ENCODE measurements at places on chromosomes 7 and 10. TPM values are rescaled to one million over a fixed set of nuclear protein-coding genes. Genes with fewer than 3 reads are reported as not detected.

TET1 gene
- 3.1 TPM for total RNA-seq

ELOVL3 gene
- total RNA-seq, result not detected

DNA sequence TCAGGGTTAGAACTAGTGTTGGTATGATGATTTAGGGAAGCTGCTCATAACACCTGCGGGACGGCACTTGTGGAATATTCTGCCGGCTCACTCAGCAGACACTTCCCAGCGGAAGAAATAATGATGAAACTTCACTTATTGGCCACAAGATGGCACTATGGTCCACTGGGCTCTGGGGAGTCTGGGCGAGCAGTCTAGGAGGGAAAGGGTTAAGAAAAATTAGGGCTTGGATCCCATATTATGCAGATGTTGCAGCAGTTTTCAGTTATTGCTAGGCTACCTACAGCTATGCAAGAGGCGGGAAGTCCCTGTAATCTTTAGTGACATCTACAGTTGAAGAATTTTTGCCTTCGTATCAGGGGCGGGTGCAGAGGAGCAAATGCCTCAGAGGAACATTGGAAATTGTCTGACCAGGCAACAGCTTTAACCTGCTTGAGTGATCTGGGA is 238.7 kb upstream of the PRSS58 start:
- DNase-seq, result no peak

GRCh38 chr10:62992145-62992721 is 140.9 kb upstream of the NRBF2 start:
- DNase-seq, result no peak

GRCh38 chr7:107032720-107033438 is 11.6 kb upstream of the PRKAR2B start:
- DNase-seq, result no peak

GRCh38 chr7:41627645-41628298 is 75.1 kb downstream of the INHBA start:
- DNase-seq, result no peak

ANKRD2 gene
- 2.3 TPM for total RNA-seq

COBL gene
- 87.3 TPM for total RNA-seq

VPS37D gene
- 13.5 TPM for total RNA-seq

DNA sequence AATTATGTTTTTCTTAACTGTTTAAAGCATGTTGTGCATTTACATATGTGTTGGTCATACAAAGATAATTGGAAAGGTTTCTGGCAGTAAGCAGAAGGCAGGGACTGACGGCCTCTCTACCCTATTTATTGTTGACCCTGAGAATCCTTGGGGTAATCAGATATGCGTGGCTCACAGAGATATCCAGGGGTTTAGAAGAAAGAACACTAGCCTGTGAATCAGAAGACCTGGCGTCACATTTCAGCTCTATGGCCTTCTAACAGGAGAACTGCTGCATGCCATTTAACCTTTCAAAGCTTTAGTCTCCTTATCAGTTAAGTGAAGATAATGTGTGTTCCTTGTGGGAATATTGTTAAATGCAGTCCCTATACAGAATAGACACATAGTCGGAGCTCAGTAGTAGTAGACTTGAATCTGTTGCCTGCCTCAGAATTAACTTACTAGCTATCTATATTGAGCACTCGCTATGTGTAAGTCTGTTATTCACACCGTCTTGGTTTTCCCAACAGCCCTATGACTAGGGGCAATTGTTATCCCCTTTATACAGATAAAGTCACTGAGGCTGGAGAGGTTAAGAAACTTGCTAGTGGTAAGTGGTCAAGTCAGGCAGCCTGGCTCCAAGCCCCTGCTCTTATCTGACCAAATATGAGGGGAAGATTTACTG is 129.6 kb upstream of the ANKRD1 start:
- DNase-seq, result no peak

GRCh38 chr7:24932815-24933214 is 47.2 kb downstream of the OSBPL3 start:
- DNase-seq, result no peak

- DNase-seq, result no peak
These were observed 785.2 kb downstream of the TYW1 start for GRCh38 chr7:67781841-67782240.

GRCh38 chr7:85018498-85018897 is 168.4 kb downstream of the SEMA3D start:
- no peak for DNase-seq

SUN3 gene
- not detected for total RNA-seq

DNA sequence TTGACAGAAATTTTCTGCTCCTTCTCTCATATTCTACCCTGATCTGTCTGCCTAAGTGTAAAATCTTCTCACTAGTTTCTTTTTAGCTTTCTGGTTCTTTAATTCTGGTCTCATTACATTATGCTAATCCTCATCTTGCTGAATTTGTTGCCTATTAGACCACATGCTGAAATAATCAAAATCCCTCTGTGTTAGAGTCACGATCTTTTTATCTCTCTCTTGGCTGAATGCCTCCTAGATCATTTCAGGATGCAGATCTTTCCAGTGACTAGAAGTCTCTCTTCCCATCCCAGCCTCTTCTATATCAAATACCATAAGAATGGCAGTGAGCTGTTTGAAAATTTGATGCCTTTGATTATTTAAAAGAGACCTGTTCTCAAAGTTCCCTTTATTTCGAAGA is 661.9 kb downstream of the SORCS1 start:
- no peak for DNase-seq

BTBD16 gene
- 1.2 TPM for total RNA-seq

GRCh38 chr7:1026721-1027161 is 17.6 kb upstream of the GPR146 start:
- no peak for DNase-seq

PPP3CB gene
- 46.4 TPM for total RNA-seq

DNA sequence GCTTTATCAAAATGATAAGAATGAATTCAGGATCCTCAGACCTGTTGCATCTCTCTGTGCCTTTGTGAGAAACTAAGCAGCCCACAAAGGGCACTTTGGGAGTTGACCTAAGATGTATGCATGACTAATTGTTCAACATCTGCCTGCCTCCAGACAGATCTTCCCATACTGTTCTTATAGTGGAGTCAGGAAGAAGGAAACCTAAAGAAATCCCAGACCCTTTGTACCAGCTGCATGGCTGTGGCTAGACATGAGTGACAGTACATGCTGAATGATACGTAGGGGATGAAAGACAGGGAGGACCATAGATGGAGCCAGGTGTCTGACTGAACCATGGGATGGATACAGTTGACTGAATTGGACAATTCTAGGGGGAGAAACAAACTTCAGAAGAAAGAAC is 148.7 kb upstream of the PCGF5 start:
- no peak for DNase-seq

DNA sequence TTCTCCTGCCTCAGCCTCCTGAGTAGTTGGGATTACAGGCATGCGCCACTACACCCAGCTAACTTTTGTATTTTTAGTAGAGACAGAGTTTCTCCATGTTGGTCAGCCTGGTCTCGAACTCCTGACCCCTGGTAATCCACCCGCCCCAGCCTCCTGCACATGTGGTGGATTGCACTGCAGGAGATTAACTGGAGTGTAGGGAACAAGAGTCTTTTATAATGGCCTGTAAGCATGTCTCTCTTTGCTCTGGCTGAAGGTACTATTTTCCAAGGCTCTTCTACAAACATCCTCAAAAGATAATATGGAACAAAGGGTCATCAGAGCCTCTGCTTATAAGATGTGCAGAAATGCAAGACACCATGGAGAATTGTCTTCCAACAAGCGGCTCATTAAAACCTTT is 3.2 kb downstream of the TOMM7 start:
- DNase-seq, result no peak

DNA sequence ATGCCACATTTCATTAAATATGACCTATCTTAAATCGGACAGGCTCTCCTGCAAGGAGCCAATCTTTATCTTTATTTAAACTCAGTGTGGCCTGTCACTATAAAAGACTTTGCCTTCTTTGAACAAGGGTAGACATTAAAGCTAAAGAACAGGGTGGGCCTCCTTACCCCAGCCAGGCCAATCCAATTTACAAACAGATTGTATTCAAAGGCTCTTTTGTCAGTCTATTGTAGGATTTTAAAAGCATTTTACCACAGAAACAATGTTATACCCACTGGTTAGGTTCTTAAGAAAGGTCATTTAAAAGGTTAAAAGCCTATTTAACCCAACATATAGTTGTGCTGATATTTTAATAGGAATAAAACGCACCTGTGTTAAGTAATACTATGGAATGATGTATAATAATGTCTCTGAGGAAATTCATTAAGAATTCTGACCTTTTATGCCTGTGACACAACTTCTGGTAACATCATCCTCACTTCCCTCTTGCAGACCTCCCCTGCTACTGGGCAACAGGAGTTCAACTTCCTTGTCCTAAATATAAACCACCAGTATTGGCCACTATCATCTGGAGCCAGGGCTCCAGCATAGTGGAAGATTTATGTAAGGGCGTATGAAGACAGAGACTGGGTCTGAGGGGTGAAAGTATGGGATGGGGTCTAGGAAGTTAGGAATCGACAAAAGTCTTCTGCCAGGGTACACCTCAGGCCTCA is 32.5 kb downstream of the MTERF1 start:
- DNase-seq, result no peak

GRCh38 chr10:60171436-60172013 is 218.2 kb downstream of the ANK3 start:
- DNase-seq, result no peak
